H1 (cell line): ENCODE measurements at places on chromosomes 1 and 21.

- no peak for DNase-seq
Observed at GRCh38 chr1:116377541-116378529, 4.8 kb downstream of the ATP1A1 start.

DNA sequence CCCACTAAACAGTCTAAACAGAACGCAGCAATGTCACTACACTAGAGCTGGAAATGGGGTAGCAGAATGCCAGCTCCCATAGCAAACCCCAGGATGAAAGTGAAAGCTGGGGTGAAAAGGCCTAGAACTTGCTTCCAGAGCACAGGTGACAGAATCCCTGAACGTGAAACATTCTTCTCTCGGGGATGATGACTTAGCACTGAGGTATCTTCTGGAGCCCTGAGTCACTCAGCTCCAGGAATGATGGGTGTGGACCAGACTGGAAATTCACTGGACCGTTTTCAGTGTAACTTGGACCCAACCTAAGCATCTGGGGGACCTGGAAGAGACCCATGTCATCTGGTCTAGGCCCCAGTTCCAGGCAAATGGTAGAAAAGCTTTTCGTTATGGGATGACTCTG, 108.9 kb downstream of the CDC7 start:
- DNase-seq, result no peak

DNA sequence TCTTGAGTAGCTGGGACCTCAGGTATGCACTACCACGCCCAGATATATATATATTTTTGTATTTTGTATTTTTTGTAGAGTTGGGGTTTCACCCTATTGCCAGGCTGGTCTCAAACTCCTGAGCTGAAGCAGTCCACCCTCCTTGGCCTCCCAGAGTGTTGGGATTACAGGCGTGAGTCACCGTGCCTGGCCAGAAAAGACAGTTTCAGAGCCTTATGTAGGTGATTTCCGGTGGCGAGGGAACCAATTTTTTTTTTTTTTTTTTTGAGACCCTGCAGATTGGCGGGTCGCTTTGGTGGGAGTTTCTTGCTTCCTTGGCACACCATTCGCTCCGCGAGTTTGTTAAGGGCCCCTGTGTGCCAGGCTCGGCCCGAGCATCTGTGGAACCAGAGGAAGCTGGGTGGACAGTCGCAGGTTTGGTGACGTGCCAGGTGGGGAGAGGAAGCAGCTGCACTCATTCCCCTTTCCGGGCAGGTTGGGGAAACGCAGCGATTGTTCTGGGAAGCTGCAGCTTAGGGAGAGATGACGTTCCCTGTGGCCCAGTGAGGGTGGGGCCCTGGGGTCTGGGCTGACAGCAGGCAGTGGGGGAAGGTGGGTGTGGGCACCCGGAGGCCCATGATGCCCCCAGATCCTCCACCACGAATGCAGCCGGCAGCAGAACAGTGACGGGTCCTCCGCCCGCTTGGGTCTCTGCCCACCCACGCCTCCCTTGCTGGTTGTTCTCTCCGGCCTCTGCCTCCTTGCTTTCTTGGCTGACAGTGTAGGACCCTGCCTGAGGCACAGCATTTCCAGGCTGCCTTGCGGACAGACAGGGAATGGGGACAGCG, 25.1 kb downstream of the SPSB1 start:
- no peak for DNase-seq

DNA sequence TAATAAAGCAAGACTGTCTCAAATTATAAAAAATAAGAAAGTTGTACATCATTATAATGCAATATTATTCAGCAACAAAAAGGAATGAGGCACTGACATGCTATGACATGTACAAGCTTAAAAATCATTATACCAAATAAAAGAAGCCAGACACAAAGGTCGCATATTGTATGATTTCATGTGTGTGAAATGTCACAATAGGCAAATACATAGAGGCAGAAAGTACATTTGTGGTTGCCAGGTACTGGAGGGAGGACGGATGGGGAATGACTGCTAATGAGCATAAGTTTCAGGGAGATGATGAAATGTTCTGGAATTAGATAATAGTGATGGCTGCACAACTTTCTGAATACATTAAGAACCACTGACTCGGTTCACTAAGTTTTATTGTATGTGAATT, 73.6 kb upstream of the NBPF3 start:
- DNase-seq, result no peak

GRCh38 chr1:97783751-97784150, 137.1 kb downstream of the DPYD start:
- no peak for DNase-seq

- no peak for DNase-seq
Observed at GRCh38 chr1:181111559-181111958, 23.1 kb downstream of the IER5 start.

DNA sequence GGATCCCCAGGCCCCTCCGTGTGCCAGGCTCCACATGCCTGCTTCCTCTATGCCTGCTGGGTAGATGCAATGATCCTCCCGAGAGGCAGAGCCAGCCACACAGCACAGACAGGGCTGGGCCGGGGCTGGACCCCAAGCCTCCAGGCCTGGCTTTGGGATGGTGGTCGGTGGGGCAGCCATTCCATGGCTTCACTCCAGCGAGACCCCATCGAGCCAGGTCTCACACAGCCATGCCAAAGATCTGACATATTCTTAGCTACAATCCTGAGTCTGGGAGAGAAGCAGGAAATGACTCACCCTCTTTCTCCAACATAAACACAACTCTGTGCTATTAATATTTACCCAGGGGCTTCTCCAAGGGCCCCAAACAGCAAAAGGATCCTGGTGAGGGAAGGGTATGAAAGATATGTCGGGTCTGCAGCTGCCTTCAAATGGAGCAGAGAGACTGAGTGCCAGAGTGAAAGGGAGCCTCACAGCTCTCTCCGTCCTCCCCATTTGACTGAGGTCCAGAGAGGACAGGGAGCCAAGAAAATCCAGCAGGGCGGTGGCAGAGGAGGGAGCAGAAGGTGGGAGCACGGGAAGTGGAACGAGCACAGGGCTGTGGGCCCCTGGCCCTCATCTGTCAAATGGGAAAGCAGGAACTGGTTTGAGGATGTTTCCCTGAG, 639.5 kb downstream of the MATN1 start:
- DNase-seq, result no peak

DNA sequence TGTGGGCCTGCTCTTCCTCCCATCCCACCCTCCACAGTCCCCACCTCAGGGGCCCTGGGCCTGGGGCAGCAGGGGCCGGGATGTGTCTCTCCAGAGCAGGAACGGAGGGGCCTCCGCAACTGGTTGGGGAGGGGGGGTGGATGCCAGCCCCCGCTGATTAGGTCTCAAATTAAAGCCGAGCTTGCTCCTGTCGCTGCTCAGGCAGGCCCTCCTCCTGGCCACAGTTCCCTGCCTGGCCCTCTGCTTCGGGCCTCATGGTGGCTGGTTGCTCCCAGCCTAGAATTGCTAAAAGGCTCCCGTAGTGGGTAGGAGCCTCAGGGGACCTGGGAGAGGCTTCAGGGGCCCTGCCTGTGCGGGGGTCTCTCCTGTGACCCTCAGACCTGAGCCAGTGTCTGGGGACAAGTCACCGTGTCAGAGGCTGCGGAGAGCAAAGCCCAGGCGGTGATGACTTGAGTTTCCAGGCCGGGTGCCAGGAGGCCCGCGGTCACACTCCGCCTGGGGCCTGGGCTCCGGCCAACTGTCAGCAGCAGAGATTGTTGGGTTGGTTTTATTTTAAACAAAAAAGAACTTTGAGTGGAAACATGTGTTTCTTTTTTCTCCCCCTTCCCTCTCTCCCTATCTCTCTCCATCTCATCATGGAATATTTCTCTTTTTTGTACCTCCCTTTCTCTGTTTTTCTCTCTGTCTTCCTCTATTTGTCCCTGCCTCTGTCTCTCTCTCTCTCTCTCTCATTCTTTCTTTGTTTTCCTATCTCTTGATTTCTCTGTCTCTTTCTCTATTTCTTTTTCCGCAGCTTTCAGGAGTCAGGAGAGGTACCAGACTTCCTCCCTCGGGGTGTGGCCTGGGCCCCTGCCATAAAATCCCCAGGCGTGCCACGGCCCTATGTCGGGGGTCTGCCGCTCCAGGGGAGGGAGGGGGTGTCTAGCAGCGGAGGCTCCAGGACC, 20.0 kb upstream of the EPHA2 start:
- no peak for DNase-seq

DNA sequence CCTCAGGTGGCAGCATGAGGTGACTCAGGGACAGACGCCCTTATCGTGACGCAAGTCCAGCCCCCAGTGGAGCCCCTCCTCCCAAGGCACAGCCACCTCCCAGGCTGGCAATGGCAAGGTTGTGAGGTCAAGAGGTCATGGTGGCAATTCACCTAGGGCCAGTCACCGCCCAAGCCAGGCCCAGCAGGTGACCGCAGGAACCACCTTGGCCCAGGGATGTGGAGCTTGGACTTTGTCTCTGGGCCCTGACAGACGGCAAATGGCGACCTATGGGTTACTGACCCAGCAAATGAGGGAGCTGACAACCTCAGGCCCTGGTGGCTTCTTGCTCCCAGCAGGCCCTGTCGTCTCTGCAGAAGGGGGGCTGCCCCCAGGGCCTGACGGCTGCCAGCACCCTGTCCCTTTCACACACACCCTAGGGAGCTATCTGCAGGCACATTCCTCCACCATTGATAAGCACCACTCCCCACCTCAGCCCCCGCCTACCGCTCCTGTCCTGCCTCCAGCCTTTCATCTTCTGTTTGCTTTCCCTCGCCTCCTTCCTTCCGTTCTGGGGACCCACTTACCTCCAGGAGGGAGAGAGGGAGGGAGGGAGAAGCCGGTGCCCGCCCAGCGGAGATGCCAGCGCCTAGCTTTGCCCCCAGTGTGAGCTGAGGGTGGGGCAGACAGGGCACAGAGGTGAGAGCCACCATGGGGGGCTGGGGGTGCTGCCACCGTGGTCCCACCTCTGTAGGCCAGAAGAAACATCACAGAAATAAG, 12.1 kb downstream of the EPHA2 start:
- no peak for DNase-seq

DNA sequence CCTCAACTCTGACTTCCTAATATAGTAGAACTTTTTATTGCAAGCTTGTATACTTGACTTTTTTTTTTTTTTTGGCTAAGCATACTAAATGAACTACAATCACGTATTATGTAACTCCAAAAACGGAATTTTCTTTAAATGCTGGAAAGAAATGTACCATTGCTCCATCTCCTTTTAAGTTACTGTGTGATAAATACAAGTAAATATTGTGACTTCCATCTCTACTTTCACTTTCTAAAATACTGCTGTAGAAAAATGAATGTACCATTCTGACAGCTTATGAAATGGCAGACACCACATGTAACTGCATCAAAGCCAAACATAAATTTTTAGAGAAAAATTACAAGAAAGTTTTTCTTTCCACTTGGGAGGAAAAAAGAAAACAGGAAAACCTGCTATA, 54.7 kb downstream of the ASH1L start:
- DNase-seq, result no peak

DNA sequence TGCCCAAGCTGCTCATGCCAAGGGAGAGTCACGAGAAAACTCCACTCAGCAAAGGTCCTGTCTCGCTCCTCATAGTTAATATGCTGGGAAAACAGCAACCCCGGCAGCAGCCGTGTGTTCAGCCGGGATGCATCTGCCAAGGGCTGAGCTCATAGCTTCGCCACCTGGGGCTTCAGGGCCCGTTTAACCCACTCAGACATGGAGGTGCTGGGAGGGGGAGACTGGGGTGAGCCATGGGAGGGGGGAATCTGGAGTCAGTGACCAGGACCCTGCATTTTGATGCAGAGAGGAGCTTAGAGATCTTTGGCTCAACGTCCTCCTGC, 283.4 kb downstream of the PTPRU start:
- no peak for DNase-seq

- DNase-seq, result no peak
Observed at GRCh38 chr1:84632673-84633434, 57.4 kb downstream of the SSX2IP start.

DNA sequence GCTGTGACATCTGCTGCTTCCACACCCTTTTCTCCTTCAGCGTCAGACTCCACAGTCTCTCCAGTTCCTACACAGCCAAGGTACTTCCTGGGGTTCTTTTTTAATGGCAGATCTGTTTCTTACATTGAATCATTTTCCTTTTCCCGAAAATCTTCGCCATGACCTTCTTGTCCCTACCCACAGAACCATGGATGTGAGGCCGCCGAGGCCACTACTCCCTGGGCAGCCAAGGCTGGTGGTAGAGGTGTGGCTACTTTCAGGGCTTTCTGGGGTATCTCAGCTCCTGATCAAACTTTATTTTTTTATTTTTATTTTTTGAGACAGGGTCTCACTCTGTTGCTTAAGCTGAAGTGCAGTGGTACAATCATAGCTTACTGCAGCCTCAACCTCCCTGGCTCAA, 9.5 kb upstream of the LIN9 start:
- no peak for DNase-seq

- DNase-seq, result no peak
Observed at GRCh38 chr21:20968391-20968790, 29.8 kb upstream of the NCAM2 start.

GRCh38 chr1:3681231-3681897, 29.0 kb downstream of the TP73 start:
- DNase-seq, result no peak

DNA sequence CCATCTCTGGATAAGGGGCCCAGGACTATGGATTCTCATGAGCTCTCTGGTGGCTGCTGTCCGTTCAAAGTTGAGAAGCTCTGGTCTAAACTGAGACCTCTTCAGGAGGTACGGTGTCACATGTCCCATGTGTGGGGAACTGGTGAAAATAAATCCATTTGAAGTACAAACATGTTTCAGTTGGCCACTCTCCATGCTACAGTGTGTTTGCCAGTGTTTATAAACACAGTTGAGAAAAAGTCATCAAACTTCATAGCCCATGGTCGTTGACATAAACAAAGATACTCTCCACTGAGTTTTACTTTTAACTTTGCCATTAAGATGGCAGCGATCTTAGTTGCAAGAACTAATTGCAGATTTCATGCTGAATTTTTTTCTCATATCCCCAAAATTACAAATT, 72.8 kb downstream of the PSMG1 start:
- no peak for DNase-seq

DNA sequence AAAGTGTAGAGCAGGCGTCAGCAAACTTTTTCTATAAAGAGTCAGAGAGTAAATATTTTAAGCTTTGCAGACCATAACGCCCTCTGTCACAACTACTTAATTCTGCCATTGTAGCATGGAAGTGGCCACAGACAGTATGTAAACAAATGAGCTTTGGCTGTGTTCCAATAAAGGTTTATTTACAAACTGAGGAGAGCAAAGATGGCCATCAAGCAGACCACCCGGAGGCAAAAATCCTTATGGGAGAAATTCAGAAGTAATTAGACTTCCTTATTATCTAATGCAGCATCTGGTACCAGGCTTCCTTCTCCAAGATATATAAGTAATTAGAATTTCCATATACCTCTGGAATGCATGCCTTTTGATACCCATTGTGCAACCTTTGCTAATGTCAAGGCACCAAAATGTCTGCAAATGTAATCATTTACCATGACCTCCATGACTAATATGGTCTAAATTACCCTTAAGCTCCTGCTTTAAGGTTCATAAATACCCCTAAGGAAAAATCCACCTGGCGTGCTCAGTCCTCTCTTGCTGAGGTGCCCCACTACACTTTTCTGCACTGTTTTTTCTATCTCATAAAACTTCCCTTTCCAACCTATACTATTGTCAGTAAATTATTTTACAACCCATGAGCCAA, 377.8 kb downstream of the MATN1 start:
- DNase-seq, result no peak

GRCh38 chr1:16267690-16268180, 30.8 kb upstream of the CPLANE2 start:
- no peak for DNase-seq

GRCh38 chr1:29136391-29136915, 12.8 kb upstream of the TMEM200B start:
- DNase-seq, result no peak
